CD8-positive, alpha-beta T cell (primary cell): ENCODE measurements at places on chromosomes 1 and 21.
A peak's percentile ranks its signal among the peaks of the same experiment; 100 is the strongest.

GRCh38 chr1:12601700-12602658 is 16.0 kb downstream of the DHRS3 start:
- DNase-seq = no peak

GRCh38 chr1:200121421-200121820 is 93.9 kb downstream of the NR5A2 start:
- no peak for DNase-seq

- no peak for DNase-seq
These were observed 707.2 kb upstream of the ADAMTS5 start for GRCh38 chr21:27674041-27674615.

DNA sequence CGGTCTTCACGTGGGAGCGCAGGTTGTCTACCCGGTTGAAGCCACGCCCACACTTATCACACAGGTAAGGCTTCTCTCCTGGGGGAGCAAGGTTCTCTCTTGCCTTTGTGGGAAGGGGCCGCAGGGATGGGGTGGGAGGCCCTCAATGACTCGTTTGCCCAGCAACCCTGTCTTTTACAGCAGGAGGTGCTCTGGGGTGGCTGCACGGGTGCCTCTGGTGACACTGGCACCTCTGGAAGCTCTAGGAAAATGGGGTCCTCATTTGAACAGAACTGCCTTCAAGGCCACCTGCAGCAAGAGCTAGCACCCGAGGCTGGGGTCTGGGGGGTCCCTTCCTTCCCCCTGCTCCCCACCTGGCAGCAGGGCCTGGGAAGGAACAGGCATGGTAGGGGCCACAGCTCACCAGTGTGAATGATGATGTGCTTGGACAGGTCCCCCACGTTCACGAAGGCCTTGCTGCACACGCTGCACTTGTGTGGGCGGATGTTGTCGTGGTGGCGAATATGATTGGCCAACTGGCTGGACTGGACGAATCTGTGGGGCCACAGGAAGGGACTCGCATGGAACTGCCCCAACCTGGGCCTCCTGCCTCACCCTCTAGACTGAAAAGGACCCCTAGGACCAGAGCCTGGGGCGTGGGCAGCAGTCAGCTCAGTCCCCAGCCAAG is 33.1 kb downstream of the ZBTB17 start:
- DNase-seq = no peak

GRCh38 chr1:228018961-228019721 is 12.3 kb downstream of the WNT3A start:
- peak; percentile 1 for DNase-seq

DNA sequence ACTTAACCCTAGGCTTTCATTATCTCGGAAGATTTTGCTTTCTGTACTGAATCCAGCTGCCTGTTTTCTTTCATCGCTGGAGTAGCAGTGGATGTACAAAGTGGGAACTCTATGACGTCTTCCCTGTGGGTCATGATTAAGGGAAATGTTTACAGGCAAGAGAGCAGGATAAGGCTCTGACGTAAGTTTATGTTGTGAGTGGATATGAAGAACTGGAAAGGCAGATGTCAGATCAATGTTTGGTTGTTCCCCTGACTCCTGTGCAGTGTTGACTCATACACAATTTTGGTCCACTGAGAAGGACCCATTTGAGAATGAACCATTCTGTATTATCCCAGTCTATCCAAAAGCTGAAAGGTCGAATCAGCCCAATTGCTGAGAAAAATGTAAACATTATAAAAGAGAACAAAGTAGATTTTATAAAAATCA is 292.4 kb downstream of the GRIK1 start:
- DNase-seq = no peak
